AG04449 (cell line): ENCODE measurements at places on chromosomes 5 and 9.
A peak's percentile ranks its signal among the peaks of the same experiment; 100 is the strongest.

DNA sequence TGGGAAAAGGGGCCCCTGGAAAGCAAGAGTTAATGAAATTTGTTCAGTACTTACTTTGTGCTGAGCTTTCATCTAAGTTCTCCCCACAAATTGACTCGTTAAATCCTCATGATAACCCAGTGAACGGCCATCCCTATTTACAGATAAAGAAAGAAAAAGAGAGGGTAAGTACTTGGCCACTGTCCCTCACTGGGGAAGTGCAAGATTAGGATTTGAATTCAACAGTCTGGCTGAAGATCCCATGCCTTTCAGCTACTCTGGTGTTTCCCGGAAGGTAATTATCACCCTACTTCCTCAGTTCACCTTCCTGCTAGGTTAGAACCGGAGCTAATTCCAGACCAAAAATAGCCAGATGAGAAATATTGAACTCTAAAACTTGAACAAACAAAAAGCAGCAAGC lies 269.2 kb upstream of the TLE4 start:
- no peak for DNase-seq

- no peak for DNase-seq
These were observed 5.7 kb downstream of the SPRY4 start for GRCh38 chr5:142319105-142319504.

DNA sequence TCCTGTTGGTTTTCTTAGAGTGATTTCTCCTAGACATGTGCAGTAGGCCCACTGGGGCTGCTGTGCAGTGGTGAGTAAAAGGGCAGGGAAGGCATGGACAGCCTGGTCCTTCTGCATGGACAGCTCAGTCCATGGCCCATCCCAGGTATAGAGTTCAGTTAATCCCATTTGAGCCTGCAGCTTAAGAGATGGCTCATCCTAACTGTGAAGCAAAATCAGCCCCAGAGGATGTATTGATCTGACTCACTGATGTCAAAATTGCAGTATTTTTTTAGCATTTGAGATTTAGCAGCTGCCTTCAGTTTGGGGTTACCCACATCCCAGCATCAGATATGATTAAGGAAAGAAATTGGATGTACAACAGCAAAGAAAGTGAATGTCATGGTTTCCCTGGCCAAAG lies 93.4 kb downstream of the PDE6A start:
- no peak for DNase-seq

DNA sequence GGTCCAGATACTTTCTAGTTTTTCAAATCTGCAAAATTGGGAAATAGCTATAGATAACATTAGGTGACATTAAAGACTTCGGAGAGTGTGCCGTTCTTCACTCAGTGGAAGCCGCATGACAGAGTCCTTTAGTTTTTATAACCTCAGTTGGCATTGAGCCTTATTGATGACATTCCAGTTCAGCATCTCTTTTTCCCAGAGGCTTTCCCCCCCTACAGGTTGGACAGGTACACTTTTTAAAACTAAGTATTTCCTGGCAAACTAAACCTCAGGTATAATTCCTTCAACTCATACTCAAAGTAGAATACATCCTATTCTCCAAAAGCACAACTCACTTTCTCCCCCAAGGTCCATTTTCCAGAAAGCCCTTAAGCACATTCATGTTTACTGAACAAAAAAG lies 58.7 kb downstream of the SLC46A2 start:
- DNase-seq: no peak

- no peak for DNase-seq
These were observed 134.8 kb downstream of the EPB41L4A start for GRCh38 chr5:112283943-112284929.

DNA sequence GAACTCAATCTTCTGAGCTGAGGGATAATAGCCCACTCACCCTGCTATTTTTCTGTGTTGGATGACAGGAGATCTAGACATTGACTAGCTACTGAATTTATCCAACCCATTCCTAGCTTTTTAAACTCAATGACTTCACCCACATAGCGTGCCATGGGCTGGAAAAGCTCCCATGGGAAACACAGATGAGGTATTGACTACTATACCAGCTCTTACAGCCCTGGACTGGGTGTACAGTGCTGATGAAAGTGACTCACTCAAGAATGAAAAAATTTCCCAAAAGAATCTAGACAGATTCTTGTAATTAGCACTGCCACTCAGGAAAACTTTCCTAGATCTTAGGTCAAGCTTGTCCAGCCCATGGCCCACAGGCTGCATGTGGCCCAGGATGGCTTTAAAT lies 72.7 kb upstream of the NREP start:
- DNase-seq: peak; percentile 87

GRCh38 chr9:114033397-114034103 lies 44.5 kb downstream of the AMBP start:
- DNase-seq: no peak

DNA sequence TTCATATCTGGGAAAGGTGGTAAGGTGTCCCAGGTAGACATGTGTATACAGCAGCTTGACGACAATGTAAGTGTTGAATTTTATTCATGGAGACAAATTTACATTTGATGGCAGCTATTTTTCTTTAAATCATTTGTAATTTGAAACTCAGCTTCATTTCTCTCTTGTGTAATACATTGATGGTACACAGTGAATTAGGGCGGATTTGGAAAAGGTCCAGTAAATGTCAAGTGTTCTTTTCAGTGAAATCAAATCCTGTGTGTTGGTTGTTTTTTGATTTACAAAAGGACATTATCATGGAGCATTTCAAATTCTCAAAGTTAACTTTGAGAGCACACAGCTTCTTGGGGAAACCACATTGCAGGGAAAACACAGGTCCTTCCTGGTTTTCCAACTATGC lies 30.0 kb upstream of the PCSK1 start:
- no peak for DNase-seq

DNA sequence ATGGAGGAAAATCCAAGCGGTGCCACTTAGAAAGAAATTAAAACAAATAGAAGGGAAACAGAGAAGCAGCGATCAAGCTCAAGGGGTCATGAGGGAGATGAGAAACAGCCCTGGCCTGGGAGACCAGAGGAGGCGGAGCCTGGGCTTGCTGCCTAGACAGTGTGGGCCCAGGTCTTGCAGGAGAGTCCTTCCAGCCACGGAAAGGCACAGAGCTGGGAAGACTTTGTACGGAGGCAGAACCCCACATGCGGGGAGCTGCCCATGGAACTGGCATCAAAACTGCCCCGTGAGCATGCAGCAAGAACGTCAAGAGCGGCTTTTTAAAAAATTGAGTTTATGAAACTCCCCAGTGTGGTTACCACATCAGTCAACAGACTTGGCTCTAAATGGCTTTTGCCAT lies 119.4 kb downstream of the IRX1 start:
- no peak for DNase-seq

- DNase-seq: no peak
These were observed 128.3 kb downstream of the SLC28A3 start for GRCh38 chr9:84212246-84212645.

DNA sequence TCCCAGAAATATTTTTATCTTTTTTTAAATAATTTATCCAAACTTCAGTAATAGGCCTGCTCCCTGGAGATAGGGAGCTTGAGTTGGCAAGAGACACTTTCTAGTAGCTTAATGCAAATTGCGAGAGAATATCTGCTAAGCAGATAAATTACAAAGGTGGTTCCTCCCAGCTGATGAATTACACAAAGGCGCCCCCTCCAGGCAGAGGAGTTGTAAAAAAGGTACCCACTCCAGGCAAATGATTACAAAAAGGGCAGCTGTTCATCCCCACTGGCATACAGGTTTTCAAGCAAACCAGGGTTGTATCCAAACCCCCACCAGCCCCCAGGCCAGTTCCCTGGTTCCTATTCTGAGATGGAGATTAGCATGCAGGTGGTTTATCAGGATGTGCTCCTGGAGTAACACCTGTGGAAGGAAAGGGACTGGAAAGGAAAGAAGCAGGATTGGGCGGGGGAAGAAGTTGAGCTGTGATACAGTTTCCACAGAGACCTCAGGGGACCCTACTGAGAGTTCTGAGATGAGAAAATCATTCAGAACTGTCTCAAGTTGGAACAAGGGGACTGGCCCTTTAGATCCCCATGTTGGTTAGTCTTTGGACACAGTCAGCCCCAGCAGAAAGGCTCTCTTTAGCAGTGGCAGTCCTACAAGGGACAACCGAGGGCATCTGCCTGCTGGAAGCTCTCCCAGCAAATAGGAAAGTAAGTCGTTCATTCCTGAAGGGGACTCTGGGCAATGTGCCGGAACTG lies 25.5 kb downstream of the ESM1 start:
- no peak for DNase-seq

GRCh38 chr5:121500310-121500709 lies 351.4 kb upstream of the FTMT start:
- DNase-seq: no peak

DNA sequence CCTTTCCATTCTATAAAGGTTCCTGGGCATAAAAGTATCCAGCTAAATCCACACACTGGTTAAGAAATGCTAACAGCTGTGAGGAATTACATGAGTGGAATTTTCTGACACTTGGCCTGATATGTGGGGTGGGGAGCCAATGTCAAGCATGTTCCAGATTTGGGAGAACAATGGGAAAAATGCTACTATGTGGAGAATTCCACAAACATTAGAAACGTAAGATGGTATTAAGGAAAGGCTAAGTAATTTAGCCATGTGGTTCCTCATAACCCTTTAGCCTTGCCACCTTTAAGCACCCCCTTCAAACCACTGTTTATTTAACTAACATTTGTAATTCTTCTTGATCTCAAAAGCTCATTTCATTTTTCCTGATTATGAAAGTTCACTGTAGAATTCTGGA lies 149.2 kb downstream of the GNA14 start:
- DNase-seq: no peak

DNA sequence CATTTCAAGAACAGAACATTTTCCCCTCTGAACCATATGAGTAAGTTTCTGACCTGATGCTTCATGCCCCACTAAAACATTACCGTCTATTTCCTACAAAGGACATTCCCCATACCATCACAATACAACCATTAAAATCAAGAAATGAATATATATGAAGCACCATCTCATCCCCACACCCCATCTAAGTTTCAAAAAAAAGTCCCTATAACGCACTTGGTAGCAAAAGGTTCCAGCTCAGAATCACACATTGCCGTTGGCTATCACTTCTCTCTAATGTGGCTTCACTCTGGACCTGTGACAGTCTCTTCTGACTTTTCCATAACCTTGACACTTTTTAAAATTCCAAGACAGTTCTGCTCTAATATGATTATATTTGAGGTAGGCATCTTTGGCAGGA lies 5.9 kb downstream of the EMB start:
- DNase-seq: no peak
